ENCODE measurements at places on chromosomes 12 and 14. TPM values are rescaled to one million over a fixed set of nuclear protein-coding genes. Genes with fewer than 3 reads are reported as not detected.
A peak's percentile ranks its signal among the peaks of the same experiment; 100 is the strongest.

CBLN3 gene
- total RNA-seq: 4.2 TPM

ADCY6 gene
- 0.70 TPM for total RNA-seq

FSCB gene
- total RNA-seq: not detected

PSME2 gene
- 141 TPM for total RNA-seq

- peaks cover 12% of the 10 kb centered on the region for H3K4me1 ChIP-seq
- H3K4me3 ChIP-seq: no peak overlapping the region
- DNase-seq: no peak
- H3K27me3 ChIP-seq: peaks cover 12% of the 10 kb centered on the region
These were observed 1057.7 kb downstream of the VRK1 start for GRCh38 chr14:97854918-97855317.

DNA sequence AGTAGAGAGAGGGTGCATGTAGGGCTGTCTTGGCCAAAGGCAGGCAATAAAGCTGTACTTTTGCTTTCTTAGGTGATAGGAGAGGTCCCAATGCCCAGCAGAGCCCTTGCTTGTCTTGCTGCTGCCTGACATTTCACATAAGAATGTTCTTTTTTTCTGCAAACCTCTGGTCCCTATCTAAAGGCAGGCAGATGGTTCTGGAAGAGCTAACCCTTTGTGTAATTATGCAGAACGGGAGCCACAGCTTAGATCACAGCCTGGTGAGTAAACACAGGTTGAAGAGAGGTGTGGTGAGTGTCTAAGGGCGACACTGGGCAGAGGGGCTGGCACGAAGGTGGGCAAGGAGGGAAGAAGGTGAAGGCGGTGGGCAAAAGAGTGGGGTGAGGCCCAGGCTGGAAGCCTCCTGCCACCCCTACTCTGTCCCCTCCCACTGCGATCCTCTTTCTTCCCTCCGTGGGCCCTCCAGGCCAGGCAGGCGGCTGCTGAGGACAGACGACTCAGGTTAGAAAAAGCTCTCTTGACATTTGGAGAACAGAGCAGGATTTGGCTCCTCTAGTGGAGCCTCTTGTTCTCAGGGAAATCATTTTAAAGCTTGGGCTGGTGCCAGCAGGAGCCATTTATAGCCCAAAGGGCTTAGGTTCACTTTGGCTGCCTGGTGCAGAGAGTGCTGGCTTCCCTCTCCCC is 42.8 kb downstream of the PRMT8 start:
- H3K27ac ChIP-seq: no peak overlapping the region
- no peaks in the 10 kb centered on the region for H3K36me3 ChIP-seq
- no peak overlapping the region for H3K4me3 ChIP-seq

GRCh38 chr12:110277530-110278254 is 3.4 kb upstream of the ATP2A2 start:
- no peak overlapping the region for H3K27ac ChIP-seq
- H3K4me1 ChIP-seq: peaks cover 13% of the 10 kb centered on the region
- H3K36me3 ChIP-seq: peaks cover 2% of the 10 kb centered on the region
- H3K27me3 ChIP-seq: peaks cover under 1% of the 10 kb centered on the region

GRCh38 chr14:94081386-94081820 is 293 bp downstream of the IFI27L1 start:
- no peak for DNase-seq
- H3K36me3 ChIP-seq: peaks cover 15% of the 10 kb centered on the region
- peak overlapping the region; percentile 98 for H3K4me3 ChIP-seq
- no peaks in the 10 kb centered on the region for H3K27me3 ChIP-seq
- peaks cover 44% of the 10 kb centered on the region for H3K4me1 ChIP-seq
- peak overlapping the region; percentile 99 for H3K27ac ChIP-seq

- no peaks in the 10 kb centered on the region for H3K27me3 ChIP-seq
- no peak overlapping the region for H3K4me3 ChIP-seq
- peaks cover 13% of the 10 kb centered on the region for H3K4me1 ChIP-seq
- H3K27ac ChIP-seq: peak overlapping the region; percentile 74
These were observed 125.9 kb upstream of the ATF1 start for GRCh38 chr12:50637870-50638481.

DNA sequence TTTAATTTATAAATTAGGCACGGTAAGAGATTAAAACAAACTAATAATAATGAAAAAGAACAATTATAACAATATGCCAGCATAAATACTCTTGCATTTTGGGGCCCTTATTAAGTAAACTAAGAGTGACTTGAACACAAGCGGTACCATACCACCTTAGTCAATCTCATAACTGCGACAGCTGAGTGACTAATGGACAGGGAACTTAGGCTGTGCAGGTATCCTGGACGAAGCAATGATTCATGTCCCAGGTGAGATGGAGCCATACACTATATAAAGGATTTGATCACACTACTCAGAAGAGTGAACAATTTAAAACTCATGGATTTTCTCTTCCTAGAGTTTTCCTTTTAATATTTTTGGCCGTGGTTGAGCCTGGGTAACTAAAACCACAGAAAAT is 4.3 kb downstream of the KLRC4 start:
- peaks cover 4% of the 10 kb centered on the region for H3K4me1 ChIP-seq
- no peaks in the 10 kb centered on the region for H3K36me3 ChIP-seq
- no peak for DNase-seq
- H3K4me3 ChIP-seq: no peak overlapping the region
